NCI-H1436 (cell line): ENCODE measurements at places on chromosomes 2 and 18.

DNA sequence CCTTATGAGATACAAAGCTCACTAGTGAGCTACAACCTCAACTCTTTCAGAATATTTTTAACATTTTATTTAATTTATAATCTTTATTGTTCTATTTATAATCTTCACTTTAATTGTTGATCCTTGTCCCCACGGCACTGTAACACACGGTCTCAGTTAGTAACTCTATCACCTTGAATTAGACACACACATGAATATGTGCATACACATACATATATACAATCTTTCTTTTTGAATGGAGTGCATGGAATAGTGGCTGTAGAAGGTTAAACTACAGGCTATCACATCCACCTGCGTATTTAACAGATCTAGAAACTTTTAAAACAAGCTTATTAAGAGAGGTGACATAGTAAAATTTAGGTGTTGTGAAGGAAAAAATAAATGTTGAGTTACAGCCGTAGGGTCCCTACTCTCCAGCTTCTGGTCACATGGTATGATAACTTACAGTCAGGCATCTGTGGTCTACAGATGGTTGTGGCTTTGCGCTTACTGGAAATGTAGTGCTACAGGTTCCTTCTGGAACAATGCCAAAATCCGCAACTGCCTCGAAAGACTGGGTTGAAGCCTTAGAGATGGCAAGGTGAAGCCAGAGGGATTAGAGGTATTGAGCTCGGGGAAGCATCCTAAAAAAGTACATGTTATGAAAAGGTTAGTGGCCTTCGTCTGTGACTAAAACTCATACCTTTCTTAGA is 1324.1 kb upstream of the SLC39A10 start:
- no peak for DNase-seq

DNA sequence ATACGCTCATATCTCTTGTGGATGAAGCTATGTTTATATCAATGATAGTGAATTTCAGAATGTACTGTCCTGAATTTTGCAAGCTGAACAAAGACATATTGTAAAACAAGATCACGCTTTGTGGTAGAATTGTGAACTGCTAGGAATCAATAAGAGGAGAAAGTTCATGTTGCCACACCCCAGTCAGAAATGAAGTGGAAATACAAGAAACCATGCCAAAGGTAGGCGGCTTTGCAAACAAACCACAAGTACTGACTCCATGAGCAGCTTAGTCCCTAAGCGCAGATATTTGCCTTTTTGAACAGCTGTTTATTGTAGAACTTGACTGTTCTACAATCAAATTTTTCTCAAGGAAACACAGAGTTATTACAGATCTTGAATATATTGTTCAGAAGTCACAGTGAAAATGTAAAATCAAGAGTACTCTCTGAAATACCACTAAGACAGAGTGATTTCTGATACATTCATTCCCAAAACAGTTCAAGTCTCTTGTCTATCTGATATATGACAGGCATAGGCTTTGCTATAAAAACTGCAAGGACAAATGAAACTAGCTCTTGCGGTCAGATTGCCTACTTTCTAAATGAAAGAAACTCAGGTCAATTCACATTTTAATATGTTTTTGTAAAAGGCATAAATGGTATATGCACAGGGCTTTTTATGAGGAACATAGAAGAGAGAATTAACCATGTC is 120.9 kb upstream of the CDH19 start:
- no peak for DNase-seq

DNA sequence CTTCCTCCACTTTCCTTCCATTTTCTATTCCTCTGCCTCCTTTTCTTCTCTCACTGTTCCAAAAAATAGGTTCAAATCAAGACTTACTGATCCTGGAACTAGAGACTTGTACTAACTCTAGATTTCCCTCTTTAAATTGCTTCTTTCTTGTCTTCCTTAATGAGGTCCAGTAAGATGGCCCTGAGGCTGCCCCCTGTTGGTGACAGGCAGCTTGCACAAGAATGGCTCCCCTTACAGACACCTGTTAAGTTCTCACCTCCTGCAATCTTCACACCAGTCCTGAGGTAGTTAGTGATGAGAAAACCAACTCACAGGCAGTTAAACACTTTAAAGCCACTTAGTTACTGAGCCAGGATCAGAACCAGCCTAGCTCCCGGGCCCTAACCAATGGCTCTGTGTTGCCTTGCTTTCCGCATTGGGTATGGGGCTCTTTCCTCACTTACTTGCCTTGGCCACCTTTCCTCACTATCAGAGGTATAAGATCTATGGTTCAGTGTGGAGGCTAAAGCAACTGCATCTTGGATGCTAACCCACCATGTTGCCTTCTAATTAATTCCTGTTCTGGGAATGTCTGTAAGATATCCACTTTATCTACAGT is 130.6 kb downstream of the AKAIN1 start:
- no peak for DNase-seq

GRCh38 chr2:40285391-40285790 is 166.5 kb downstream of the SLC8A1 start:
- DNase-seq: no peak

DNA sequence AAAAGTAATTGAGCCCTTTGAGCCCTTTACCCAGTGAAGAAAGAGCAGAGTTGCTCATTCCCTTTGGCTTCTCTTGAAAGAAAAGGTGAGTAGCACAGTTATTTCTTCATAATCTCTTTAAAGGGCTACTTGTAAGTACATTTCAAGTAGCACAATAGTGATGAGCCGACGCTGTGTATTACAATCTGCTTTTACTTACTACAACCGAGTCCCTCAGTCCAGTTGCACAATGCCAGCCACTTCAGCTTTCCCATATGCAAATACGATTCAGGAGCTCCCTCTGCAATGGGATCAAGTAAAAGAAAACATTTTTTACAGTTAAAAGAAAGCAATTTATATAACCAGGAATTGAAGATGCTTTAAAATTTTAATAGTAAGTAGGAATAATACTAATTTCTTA is 868.5 kb downstream of the RNF144A start:
- no peak for DNase-seq

- DNase-seq: no peak
Measured at GRCh38 chr18:36942264-36942663, 113.3 kb downstream of the KIAA1328 start.

- peak; percentile 46 for DNase-seq
Measured at GRCh38 chr2:46241344-46241743, 55.9 kb upstream of the EPAS1 start.

- no peak for DNase-seq
Measured at GRCh38 chr2:7476371-7476770, 559.2 kb downstream of the RNF144A start.

DNA sequence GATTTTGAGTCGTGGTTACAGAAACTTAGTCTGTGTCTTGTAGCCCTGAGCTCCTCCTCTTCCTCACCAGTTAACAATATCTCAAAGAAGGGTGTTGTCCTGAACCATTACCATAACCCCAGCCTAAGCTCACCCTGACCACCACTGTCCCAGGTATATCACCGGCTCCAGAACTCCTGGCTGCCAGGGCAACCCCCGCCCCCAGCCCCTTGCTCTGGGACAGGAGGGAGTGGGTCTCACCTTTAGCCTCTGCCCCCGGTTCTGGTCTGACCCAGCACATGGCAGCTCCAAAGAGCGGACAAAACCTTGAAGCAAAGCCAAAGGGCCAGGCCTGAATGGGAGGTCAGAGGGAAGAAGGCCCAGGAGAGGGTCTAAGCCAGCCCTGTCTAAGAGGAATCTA is 5.6 kb upstream of the PSMD1 start:
- no peak for DNase-seq

GRCh38 chr2:177106212-177106611 is 106.4 kb upstream of the HNRNPA3 start:
- DNase-seq: no peak

DNA sequence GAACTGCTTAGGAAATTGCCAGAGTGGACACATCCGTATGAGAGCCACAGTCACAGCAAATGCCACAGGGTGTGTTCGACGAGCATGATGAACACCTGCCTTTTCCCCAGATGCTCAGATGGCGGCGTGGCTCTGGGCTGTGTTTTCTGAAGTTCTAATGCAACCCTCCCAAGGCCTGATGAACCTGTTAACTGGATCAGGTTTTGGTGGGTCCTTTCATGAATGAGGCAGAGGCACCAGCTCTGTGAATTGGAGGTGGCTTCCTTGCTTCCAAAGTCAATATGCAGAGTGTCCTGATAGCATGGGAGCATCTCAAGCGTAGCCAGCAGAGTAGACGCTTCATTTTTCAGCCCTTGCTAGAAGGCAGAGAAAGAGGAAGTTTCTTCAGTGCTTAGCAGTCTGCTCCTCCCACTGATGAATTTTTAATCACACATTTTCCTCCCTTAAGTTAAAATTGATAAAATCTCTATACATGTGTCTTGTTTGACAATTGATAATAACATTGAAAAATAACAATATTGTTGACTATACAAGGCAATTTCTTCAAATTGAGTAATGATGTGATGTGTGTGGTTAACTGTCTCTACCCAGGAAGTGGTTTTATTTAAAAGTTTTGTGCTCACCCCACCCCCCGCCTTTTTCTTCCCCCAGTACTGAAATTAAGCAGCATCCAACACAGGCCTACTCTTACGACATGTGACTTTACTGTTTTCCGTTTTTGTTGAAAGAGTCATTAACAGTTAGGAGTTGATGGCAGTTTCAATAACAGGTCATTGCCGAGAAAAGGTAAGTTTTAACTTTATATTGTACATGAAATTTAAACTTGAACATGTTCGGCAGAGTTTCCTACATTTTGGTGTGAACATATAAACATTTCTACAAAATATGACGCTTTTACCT is at the start of gene ARHGAP15:
ARHGAP15 (plus strand) TSS at position 739 of the 900 bp plus-strand sequence.
- no peak for DNase-seq

DNA sequence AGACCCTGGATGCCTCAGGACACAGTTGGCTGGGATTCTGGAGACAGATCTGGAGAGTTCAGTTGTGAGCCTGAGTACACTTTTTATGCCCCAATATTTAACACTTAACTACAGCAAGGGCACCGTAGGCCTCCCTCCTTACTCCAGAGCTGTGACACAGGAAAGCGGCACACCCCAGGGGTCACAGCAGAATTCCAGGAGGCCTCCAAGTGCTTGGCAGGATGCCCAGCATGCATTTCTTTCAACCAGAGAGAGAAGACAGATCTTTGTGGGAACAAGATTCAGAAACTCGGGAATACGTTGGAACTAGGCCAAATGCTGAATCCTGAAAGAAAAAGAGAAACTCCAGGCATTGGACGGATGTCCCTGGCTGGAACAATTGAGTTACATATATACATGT is 199.2 kb upstream of the NT5C1B start:
- no peak for DNase-seq

DNA sequence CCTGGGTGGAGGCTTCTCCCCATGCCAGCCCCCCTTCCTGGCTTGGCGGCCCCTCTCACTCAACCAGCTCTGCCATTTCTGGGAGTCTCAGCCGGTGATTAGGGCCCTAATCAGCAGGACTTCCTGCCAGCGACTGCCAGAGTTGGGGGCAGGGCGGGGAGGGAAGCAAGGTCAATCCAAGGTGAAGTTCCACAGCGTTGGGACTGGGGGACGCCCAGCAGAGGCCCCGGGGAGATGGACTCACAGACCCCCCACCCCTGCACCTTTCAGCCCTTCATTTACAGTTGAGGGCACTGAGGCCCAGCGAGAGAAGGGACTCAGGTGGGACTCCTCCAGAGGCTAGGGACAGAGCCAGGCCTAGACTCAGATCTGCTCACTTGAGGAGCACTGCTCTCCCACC is 65.3 kb downstream of the TNS1 start:
- DNase-seq: no peak

DNA sequence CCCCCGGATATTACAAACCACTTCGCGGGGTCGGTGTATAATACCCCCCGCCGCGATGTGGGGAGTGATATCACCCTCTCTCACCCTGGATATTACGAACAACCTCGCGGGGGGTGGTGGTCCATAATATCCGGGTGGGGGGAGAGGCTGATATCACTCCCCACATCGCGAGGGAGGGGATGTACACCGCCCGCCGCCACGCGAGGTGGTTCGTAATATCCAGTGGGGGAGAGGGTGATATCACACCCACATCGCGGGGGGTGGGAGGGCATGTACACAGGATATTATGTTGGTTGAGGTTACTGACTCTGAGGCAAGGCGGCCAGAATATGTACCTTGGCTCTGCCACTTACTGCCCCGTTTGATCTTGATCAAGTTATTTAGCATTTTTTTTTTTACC is 14.8 kb upstream of the CWC22 start:
- DNase-seq: no peak

DNA sequence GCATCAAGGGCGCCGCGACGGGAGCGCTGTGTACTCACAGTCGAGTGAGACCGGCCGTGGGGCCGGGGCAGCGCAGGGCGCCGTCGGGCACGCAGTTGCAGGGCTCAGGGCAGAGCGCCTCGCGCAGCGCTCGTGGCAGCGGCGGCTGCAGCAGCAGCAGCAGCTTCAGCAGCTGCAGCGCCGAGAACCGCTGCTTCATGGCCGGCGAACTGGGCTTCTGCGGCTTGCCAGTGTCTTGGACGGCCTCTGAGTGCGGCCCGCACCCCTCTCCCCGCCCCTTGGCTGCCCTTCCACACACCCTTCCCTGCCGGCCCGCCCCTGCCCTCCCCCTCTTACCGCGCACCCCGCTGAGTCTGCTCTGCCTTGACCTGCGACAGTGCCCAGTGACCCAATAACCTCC is at the start of gene LHCGR:
LHCGR (minus strand) TSS at position 252 of the 400 bp plus-strand sequence; CDS start at position 199, 53 bp downstream.
- no peak for DNase-seq

- DNase-seq: peak; percentile 9
Measured at GRCh38 chr2:113965644-113966043, 75.8 kb downstream of the ACTR3 start.

DNA sequence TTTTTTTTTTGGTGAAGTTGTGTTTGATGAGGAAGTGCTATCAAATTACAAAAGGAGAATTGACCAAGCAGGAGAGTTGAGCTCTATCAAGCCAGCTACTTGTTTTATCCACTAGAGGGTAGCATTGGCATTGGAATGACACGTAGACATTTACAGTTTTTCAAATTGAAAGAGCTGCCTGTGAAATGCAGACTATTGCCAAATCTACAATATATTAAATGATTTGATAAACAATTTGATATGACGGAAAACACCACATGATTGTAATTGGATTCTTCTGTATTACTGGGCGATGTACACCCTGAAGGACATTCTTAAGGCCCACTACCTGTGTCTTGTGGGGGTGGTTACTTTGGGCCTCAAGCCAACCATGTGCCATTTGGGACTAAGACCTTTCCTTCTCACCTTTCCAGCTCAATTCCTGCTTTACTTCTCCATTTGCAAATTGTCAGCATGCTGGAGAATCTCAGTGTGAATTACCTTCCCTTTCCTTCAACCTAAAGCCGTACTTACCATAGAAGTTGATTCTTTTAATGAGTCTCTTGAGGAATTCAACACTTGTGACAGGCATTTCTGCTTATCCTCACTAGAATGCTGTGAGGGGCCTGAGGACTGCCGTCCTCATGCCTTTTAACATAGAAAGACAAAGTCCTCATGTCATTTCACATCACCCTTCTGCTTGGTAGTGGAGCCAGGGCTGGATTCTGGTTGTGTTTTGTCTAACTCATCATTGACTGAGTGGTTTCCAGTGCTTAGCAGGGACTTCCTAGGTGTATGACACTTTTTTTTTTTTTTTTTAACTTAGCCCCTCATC is 134.8 kb upstream of the THUMPD2 start:
- peak; percentile 69 for DNase-seq

DNA sequence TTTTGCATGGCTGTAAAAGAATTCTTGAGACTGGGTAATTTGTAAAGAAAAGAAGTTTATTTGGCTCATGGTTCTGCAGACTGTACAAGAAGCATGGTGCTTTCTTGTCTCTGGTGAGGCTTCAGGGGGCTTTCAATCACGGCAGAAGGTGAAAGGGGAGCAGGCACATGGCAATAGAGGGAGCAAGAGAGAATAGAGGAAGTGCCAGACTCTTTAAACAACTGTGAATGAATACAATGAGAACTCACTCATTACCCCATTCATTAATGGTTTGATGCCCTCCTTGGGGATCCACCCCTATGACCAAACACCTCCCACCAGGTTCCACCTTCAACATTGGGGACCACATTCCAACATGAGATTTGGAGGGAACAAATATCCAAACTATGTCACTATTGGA is 463.5 kb downstream of the MTX2 start:
- DNase-seq: no peak
